PC-3 (cell line): ENCODE measurements at places on chromosomes 3 and 15. TPM values are rescaled to one million over a fixed set of nuclear protein-coding genes. Genes with fewer than 3 reads are reported as not detected.

GRCh38 chr3:151949706-151950105 is 76.3 kb downstream of the SUCNR1 start:
- H3K4me1 ChIP-seq = no peaks in the 10 kb centered on the region
- H3K36me3 ChIP-seq = no peaks in the 10 kb centered on the region
- no peaks in the 10 kb centered on the region for H3K27me3 ChIP-seq
- peak; percentile 46 for DNase-seq
- H3K27ac ChIP-seq = no peak overlapping the region

DNA sequence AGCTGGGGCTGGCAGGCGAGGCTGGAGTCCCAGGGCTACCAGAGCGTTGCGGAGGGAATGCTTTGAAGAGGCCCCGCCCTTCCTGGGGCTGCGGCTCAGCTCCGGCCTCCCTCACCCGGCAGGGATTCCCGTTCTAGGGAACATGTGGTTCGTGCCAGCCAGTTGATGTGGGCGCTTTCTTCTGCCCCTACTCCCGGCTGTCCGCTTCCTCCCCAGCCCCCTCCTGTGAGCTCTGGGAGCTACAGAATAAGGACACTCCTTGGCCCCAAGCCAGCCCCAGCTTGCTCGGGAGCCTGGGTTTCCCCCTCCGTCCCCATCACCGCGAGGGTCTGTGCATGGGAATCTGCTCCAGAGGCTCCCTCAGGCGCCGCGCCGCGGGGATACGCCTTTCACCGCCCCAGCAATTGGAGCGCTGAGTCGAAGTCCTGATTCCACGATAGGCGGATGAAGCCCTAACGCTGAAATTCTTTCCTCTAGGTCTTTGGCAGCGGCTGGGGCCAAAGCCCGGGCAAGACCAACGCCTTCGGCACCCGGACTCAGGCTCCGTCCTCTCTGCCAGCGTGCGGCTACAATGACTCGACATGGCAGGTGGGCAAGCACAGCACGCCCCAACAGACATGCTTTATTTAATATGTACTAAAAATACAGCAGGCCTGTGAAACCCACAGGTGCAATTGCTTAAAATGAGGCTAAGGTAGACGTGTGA is 69.5 kb downstream of the KLF15 start:
- no peak overlapping the region for H3K4me3 ChIP-seq
- no peaks in the 10 kb centered on the region for H3K4me1 ChIP-seq

The KIF15 gene
- 19.1 and 31.8 TPM in 2 replicates for total RNA-seq

The SLC28A2 gene
- total RNA-seq = not detected in 2 replicates

The MOBP gene
- not detected in 2 replicates for total RNA-seq

GRCh38 chr15:67054676-67055075 is 10.7 kb upstream of the SMAD3 start:
- no peak for DNase-seq
- no peaks in the 10 kb centered on the region for H3K36me3 ChIP-seq
- H3K4me1 ChIP-seq = peaks cover 12% of the 10 kb centered on the region
- no peaks in the 10 kb centered on the region for H3K27me3 ChIP-seq
- no peak overlapping the region for H3K4me3 ChIP-seq

The GRK7 gene
- total RNA-seq = 0.12 TPM in 1 of 2 replicates, not detected in the other

- no peak overlapping the region for H3K4me3 ChIP-seq
- H3K4me1 ChIP-seq = no peaks in the 10 kb centered on the region
- H3K36me3 ChIP-seq = no peaks in the 10 kb centered on the region
- no peaks in the 10 kb centered on the region for H3K27me3 ChIP-seq
- H3K27ac ChIP-seq = no peak overlapping the region
Measured at GRCh38 chr15:50390554-50391264, 33.5 kb upstream of the USP8 start.
